ENCODE measurements at places on chromosomes 3 and 15.
A peak's percentile ranks its signal among the peaks of the same experiment; 100 is the strongest.

GRCh38 chr15:91970142-91970541, 116.6 kb downstream of the SLCO3A1 start:
- DNase-seq, result peak; percentile 12

DNA sequence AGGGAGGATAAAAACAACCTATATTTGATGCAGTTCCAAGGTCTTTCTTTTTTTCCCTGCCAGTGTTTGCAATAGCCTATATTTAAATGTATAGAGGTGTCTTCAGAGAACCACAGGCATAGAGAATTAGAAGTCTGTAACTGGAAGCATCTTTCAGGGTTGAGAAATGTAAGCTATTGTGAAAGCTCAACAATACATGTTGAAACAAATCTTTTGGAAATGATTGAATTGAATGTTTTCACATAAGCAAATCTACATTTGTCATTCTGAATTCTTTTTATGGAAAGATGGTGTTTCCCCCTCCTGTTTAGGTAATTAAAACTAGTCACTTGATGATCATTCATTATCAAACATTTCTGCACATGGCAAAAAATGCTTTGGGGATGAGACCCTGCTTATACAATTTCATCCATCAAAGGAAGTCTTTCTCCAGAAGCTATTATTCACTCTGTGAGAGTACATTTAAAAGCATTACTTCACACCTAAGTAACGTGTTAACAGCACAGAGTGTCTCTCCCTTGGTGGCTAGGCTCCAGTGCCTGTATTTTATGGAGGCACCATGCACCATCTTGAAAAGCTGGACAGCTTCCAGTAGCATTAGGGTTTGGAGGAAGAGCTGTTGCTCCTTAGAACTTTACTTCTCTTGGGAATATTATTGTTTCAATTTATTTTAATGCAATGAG, 406.2 kb downstream of the LSAMP start:
- no peak for DNase-seq

- no peak for DNase-seq
Observed at GRCh38 chr15:60913900-60914299, 315.2 kb downstream of the RORA start.

- DNase-seq, result peak; percentile 54
Observed at GRCh38 chr3:63975723-63976122, 47.6 kb downstream of the PSMD6 start.

GRCh38 chr15:22806664-22807063, 20.2 kb downstream of the NIPA1 start:
- DNase-seq, result peak; percentile 25

DNA sequence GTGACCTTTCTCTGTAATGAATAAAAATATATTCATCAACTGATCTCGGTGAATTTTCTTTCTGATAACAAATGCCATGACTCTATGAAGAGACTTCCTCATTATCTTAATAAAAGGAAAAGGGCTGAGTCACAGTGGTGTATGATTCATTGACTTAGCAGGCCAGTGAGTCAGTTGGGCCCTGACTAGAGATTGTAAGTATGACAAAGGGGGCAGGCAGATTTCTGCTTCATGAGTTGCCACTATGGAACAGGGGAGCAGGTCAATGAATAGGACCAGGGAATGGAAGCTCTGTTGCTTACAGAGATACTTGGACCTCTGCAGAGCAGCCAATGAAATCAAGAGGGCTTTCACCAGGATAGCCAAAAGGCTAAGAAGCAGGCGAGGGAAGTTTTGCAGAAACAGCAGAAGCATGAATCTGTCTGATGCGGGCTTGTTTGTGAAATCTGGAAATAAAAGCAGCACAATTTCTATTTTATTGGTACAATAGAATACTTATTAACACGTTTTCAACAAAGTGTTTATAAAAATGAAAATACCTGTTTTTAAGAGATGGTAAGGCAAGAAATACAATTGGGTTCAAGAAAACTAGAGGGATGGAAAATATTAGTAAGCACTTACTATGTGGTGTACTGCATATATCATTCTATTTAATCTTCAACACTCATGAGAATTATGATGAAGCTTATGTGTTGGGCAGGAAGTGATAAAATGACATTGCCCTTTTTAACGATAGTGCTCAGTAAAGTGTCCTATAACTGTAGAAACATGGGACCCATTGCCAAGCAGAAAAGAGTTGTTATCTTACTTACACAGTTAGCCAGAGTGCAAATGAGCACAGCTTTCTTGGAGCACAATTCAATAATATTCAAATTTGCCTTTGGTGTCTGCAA, 169.8 kb upstream of the MYRIP start:
- DNase-seq, result no peak

DNA sequence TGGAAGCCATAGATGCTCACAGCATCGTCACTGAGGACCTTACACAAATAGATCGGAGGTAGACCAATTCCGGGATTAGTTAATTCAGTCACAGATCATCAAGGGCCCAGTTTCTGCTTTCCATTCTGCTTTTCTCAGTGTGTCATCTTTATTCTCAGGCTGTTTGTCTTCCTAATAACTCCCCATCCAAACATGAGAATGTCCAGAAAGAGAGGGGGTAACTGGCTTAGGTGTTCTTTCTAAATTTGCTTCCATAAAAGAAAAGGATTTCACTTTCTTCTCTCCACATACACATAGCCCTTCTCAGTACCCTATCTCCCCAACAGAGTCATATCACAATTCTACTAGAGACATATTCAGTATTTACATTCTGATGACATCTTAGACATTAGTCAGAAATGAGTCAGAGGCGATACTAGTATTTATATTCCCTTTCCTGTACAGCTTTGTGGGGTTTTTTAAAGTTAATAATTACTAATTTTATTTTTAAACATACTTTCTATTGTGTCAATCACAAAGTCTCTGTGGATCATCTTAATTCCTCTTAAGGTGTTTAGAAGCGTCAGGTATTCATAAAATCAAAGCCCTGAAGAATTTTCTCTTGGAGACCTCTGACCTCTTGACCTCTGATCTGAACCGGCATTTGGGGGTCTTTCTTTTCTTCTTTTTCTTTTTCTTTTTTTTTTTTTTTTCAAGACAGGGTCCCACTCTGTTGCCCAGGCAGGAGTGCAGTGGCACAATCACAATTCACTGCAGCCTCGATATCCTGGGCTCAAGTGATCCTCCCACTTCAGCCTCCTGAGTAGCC, 24.3 kb upstream of the IL12A start:
- DNase-seq, result no peak

GRCh38 chr3:26102376-26102775, 312.5 kb downstream of the OXSM start:
- no peak for DNase-seq

- DNase-seq, result no peak
Observed at GRCh38 chr3:59392116-59392515, 342.3 kb upstream of the CFAP20DC start.

- no peak for DNase-seq
Observed at GRCh38 chr3:19363071-19363470, 214.8 kb downstream of the KCNH8 start.

GRCh38 chr3:55661141-55661540, 174.0 kb upstream of the WNT5A start:
- peak; percentile 89 for DNase-seq

DNA sequence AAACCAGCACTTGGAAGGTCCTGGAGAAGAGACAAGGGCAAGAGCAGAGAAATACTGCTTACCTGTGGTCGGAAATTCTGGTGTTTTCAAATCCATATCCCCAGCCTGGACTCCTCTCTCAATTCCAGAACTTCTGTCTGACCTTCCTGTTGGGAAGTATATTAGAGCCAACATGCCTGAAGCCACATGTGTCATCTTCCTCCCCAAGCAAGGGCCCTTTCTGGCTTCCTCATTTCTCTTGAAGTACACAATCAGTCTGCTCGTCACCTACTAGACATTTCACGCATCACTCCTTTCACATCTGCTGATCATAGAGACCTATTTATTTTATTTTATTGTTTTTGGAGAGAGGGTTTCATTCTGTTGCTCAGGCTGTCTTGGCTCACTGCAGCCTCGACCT, 8.4 kb downstream of the PARP14 start:
- no peak for DNase-seq

- DNase-seq, result no peak
Observed at GRCh38 chr15:48553559-48553958, 92.0 kb downstream of the FBN1 start.

DNA sequence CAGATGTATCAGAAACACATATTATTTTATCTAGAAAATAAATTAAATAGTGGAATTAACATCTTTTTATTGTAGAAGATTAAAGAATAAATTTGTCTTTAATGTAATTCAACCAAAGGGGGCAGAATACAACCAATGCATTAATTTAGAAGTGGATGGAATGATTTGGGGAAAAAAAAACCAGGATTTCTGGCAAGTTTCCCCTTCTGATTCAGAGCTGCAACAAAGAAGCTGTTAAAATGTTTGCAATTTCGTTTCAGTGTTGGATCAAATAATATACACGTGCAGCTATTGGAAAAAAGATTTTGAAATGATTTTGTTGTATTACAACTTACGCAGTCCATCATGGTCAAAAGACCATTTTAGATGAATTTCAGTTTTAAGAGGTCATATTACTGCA, 71.6 kb upstream of the ZNF280D start:
- DNase-seq, result no peak

GRCh38 chr15:39513936-39514335, 66.9 kb upstream of the THBS1 start:
- DNase-seq, result no peak

DNA sequence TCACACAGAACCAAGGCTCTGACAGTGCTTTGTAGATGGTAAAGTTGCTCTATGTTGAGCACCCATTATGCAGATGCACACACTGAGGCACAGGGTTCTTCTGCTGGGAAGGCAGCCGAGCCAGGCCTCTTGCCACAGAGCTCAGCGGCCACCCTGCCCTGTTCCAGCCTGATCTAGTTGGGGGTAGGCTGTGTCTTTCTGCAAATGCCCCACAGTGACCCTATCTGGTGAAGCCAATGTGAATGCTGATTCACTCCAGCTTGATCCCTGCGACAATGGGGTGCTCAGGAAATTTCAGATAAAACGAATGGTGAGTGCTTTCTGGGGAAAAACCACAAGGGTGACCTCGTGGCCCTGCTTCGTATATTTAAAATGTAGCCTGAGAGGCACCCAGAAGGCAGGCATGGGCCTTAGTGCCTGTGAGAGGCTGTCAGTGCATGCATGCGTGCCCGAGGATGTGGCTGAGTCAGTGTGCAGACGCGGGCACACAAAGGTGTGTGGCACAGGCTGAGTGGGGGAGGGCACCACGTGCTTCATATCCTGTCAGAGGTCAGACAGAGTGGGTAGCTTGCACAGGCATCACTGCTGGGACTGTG, 85.7 kb downstream of the ATP2B2 start:
- no peak for DNase-seq

DNA sequence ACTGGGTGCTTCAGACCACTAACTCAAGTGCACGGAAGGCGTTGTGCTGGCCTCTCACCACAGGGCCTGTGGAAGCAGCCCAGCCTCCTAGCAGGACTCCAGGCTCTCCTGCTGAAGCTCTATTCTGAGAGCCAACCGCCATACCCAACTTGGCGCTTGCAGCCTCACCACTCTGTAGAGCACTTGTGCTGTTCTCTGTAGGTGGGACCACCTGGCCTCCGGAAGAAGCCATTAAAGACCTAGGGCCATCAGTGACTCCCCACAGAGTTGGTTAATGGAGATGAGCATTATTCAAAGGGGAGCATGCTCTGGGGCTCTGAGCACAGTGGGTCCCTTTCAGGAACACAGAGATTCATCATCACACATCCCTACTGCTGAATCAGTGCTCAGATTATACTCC, 50.9 kb downstream of the C3orf85 start:
- DNase-seq, result peak; percentile 32

GRCh38 chr3:10396083-10396482, 75.2 kb upstream of the SEC13 start:
- DNase-seq, result no peak

- DNase-seq, result no peak
Observed at GRCh38 chr3:98557324-98558010, 25.7 kb downstream of the GPR15 start.

- DNase-seq, result peak; percentile 7
Observed at GRCh38 chr3:45689787-45690145, 570 bp downstream of the SACM1L start.

DNA sequence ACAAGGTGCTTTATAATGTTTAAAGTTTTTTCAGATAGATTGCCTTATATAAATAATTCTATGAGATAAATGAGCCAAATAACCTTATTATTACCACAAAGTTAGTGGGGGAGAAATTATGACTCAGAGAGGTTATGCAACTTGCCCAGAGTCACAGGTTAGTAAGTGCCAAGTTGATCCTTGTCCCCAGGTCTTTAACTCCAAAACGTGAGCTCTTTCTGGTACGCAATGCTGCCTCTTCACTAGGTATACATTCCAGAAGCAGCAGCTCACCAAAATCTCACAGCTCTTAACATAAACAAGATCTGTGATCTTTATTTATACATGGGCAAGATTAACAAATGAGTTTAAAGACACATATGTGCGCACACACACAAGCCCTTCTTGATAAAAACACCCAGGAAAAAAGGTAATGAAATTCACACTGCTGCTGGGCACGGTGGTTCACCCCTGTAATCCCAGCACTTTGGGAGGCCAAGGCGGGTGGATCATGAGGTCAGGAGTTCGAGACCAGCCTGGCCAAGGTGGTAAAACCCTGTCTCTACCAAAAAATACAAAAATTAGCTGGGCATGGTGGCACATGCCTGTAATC, 59.8 kb upstream of the NR2F2 start:
- DNase-seq, result no peak

DNA sequence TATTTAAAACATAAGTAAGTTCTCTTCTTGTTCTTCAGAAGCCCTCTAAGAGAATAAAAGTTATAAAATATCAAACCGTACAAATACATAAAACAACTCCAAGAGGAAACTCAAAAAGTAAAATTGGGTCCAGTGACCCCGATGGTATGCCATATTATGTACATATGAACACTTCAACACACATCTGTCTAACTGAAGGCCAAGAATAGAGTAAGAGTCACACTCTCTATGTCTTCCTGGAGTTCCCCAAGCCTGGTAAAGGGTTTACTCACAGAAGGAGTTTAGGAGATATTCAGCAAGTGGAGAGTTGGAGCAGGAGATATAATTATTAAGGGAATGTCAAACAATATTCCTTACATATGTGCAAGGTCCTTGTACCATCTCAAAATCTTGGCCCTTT, 101.3 kb upstream of the EIF1B start:
- no peak for DNase-seq

DNA sequence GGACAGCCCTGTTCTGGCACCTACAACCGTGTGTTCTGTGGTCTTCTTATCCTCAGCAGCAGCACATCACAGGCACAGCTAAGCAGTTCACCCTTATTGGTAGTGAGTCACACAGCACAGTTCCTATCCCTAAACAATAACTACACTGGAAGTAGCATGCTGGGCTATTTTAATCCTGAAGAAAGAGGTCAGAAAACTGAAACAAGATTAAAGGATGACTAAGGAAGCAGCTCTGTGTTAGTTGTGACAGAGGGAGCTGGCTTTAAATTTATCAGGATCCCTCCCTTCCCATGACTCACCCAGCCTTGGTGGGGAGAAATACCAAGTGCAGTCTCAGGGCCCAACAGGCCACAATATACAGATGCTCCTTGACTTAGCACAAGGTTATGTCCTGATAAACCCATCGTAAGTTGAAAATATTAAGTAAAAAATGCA, 144.3 kb downstream of the ERC2 start:
- no peak for DNase-seq

DNA sequence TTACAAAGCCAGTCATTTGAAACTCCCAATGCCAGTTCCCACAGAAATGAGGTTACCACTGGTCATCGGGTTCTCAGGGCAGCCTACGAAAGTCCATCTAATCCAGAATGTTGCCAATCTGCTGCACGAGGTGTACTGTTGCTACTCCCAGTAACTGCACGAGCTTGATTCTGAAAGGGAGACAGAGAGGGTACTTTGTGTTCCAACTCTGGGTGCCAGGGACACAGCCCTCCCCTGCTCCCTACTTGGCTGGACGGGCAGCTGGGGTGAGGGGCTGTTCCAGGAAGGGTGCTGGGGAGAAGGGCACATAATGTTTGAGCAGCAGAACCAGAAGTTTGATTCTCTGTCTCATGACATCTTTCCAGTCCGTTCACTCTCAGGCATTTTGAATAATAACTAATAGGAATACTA, 27.1 kb upstream of the OSBPL11 start:
- peak; percentile 25 for DNase-seq

Data from G401 (cell line).